ENCODE measurements at places on chromosomes 1 and 21.
A peak's percentile ranks its signal among the peaks of the same experiment; 100 is the strongest.

DNA sequence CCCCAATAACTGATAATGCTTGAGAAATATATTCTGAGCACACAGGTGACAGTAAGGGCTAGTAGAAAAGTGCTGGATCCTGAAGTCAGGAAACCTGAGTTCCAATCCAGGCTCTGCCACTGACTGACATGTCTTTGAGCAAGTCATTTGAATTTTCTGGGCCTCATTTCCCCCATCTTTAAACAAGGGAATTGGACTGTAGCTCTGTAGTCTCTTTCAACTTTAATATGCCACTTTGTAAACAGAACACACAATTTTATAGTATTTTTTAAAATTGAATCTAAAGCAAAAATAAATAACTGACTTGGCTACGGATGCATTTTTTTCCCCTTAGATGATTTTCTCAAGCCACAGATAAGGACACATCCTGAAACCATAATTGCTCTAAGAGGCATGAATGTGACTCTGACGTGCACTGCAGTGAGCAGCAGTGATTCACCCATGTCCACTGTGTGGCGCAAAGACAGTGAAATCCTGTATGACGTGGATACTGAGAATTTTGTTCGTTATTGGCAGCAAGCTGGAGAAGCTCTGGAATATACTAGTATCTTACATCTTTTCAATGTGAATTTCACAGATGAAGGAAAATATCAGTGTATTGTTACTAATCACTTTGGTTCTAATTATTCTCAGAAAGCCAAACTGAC lies 37.0 kb downstream of the LRIG2 start:
- DNase-seq = no peak

DNA sequence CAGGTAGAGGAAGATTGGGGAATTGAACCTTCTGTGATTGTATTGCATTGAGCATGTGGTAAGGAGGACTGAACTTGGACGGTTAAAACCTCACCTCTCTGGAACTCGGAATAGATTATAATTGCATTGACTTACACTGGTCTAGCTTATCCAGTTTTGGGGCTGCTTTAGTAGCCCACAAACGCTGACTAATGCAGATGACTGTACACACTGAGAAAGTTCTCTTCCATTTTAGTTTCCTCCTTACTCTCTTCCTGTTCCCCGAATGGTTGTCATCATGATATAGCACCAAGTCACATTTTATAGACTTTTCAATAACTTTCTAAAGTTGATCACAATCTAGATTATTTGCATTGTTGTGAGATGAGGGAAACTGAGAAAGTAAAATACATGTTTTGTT lies 78.2 kb downstream of the NFIA start:
- DNase-seq = no peak

DNA sequence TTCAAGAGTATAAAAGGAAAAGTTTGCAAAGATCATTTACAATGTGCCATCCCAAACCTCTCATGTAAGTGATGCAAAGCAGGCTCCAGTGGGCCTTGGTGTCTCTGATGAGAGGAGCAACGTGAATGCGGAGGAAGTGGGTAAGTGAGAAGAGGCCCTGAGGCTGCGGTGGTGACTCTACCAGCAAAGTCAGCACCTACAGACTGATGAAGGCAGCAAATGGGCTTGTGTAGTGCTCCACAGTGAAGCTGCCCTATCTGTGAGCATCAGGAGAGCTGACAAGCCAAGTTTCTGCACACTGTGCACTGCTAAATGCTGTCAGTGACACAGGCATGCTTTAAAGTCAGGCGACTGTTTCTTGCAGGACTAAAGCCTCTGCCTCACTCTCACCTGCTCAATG lies 15.6 kb upstream of the RAP1A start:
- no peak for DNase-seq

- DNase-seq = peak; percentile 53
These were observed 42.5 kb upstream of the IL10 start for GRCh38 chr1:206814716-206815341.

DNA sequence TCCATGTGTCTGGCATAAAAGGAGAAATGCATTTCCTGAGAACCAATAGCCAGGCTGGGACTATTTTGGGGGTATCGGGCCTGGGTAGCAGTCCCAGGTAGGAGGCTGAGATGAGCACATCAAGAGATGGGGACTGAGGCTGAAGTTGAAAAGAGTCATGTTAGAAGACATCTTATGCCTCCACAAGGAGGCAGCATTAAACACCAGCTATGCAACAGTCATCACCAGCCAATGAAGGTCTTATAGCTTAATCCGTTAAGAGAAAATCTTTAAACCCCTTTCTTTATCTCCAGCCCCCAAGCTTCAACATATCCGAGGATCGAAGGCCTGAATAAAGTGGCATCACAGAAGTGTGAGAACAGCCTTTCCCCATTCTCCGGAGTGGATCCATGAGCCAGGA lies 640.7 kb upstream of the PTBP2 start:
- DNase-seq = no peak

DNA sequence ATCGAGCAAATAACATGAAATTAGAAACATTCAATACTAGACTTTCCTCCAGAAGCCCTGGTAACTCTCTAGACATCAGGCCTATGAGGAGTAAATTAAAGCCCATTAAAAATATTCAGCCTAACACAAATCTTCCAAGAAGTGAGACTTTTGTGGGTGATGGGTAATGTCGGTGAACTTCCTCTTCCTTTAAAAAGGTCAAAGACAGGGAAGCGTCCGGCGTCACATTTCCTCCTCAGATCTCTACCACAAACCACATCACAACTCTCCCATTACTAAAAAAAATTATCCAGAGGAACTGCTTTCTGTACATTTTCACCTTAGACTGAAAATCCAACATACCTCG lies 1.4 kb downstream of the EIF4G3 start:
- DNase-seq = peak; percentile 66
